Osteoblast (primary cell): ENCODE measurements at places on chromosomes 12 and 14.

DNA sequence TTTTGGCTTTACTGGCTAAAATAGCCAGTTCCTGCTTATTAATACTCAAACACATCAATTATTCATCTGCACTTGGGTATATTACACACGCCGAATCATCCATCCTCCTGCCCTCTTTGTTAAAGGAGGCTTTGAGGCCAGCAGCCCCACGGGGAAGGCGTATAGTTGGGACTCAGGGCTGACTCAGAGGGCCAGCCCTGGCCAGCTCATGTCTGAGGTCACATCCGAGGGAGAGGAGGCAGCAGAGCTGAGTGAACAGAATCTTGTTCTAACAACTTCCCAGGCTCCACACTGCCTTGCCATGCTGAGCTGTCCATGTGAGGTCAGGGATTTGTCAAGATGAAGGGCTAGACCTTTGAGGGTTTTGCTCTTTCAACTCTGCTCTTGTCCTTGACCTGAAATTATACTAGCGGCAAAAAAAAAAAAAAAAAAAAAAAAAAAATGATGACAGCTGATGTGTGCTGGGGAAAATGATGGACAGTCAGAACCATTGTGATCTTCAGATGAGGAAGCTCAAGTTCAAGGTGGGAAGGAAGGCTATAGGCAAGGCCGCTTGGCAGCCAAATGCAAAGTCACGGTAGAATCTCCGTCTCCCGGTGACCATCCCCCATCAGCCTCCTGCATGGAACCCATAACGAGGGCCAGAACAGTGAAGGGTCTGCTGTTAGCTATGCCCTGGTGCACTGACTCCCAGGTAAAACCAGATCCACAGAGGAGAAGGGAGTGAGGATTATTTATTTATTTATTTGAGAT lies 12.5 kb upstream of the MARK3 start:
- H3K27ac ChIP-seq: peak overlapping the region; percentile 82
- peaks cover 9% of the 10 kb centered on the region for H3K4me1 ChIP-seq
- H3K36me3 ChIP-seq: no peaks in the 10 kb centered on the region
- H3K27me3 ChIP-seq: no peaks in the 10 kb centered on the region

GRCh38 chr12:59322473-59322872 lies 273.4 kb upstream of the SLC16A7 start:
- H3K36me3 ChIP-seq: no peaks in the 10 kb centered on the region
- H3K4me3 ChIP-seq: no peak overlapping the region
- no peaks in the 10 kb centered on the region for H3K27me3 ChIP-seq
- no peaks in the 10 kb centered on the region for H3K4me1 ChIP-seq

GRCh38 chr12:30830751-30831150 lies 76.0 kb upstream of the CAPRIN2 start:
- H3K36me3 ChIP-seq: no peaks in the 10 kb centered on the region
- H3K4me3 ChIP-seq: no peak overlapping the region
- H3K27ac ChIP-seq: no peak overlapping the region

DNA sequence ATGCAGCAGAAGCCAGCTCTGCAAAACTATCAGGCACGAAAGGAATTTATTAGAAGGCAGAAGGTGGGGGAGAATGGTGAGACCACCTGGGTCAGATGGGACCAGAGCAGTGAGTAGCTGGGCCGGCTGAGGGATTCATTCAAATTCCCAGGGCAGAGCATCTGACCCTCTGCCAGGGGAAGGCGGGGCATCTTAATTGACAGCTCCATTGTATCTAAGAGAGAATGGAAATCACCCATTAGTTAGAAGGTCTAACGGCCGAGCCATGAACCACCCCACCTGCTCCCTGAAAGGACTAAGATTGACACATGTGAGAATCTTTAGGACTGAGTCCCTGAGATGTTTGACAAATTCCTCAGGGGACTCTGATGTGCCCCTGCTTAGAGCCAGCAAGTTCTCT lies 83.7 kb downstream of the PHETA1 start:
- no peak overlapping the region for H3K27ac ChIP-seq
- DNase-seq: no peak
- H3K4me1 ChIP-seq: no peaks in the 10 kb centered on the region
- H3K4me3 ChIP-seq: no peak overlapping the region

DNA sequence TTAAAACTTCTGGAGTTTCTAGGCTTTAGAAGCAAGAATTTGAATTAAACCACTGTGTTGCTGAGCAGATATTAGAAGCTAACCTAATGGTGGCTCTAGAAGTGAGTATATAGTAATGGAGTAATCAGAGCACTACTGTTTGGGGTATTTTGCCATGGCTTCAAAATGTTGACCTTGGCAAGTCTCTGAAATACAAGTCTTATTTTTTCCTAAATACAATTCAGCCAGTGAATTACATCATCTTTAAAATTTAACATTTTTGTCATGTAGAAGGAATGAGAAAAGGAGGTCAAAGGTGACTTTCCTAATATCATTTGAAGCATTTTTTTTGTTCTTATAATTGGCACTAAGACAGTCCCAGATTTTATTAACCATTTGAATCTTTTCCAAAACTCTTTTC lies 25.2 kb downstream of the PMCH start:
- H3K27ac ChIP-seq: peak overlapping the region; percentile 55
- no peaks in the 10 kb centered on the region for H3K36me3 ChIP-seq
- no peak overlapping the region for H3K4me3 ChIP-seq
- no peaks in the 10 kb centered on the region for H3K27me3 ChIP-seq

DNA sequence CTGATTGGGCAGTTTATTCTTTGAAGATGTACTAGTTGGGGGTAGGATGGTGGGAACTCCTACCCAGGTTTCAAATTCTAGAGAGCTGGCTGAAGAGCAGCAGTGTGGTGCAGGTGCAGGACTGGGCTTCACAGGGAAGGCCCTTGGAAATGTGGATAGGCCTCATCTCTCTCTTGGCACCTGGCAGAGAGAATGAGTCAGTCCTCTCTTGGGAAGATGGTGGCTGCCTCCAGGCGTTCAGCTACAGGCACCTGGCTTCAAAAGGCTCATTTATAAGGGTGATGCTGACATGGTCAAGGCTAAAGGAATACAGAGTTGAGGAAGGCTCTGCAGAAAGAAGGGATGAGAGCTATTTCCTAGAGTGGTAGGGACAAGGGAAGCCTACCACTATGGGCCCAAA lies 179.7 kb upstream of the VASH1 start:
- H3K4me1 ChIP-seq: no peaks in the 10 kb centered on the region
- H3K27me3 ChIP-seq: no peaks in the 10 kb centered on the region
- DNase-seq: no peak
- H3K4me3 ChIP-seq: no peak overlapping the region
